ENCODE measurements at places on chromosomes 1 and 21.
A peak's percentile ranks its signal among the peaks of the same experiment; 100 is the strongest.

- no peak for DNase-seq
Observed at GRCh38 chr1:57819893-57820292, 396.0 kb upstream of the DAB1 start.

- DNase-seq, result peak; percentile 31
Observed at GRCh38 chr1:109089242-109090015, 1.1 kb upstream of the TMEM167B start.

DNA sequence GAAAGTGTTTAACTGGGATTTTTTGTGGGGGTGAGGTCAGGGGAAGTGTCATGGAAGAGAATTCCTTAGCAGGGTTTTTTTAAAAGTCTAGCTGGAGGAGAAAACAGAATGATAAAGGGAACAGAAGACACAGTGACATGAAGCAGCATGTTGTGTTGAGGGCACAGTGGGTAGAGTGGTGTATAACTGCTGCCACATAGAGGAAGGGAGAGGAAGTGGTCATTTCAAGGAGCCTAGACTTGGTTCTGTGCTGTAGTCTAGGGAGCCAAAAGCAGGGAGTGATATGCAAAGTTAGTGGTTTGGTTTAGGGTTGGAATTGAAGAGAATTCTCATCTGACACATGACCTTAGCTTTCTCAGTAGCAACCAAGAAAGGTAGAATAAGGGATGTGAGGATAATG is 10.2 kb downstream of the EEIG2 start:
- DNase-seq, result no peak

GRCh38 chr1:28159243-28159642 is 17.2 kb downstream of the PTAFR start:
- DNase-seq, result no peak

- DNase-seq, result peak; percentile 40
Observed at GRCh38 chr1:169115891-169116585, 9.5 kb downstream of the ATP1B1 start.

DNA sequence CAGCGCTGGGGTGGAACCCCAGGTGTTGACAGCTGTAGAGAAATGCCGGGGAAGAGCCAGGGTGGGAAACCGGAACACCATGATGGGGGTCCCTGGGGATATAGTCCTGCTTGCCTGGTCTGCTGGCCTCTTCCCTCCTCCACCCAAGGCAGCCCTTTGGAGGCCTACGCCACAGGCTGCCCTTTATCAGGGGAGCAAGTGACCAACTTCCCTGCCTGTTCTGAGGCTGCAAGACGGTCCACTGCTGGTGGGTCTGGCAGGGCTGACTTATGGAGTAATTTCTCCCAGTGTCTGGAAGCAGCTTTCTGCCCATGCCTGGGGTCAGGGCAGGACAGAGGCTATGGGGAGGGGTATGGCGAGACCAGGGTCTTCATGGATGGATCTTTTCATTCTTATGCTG is 50.8 kb upstream of the EDN2 start:
- no peak for DNase-seq

DNA sequence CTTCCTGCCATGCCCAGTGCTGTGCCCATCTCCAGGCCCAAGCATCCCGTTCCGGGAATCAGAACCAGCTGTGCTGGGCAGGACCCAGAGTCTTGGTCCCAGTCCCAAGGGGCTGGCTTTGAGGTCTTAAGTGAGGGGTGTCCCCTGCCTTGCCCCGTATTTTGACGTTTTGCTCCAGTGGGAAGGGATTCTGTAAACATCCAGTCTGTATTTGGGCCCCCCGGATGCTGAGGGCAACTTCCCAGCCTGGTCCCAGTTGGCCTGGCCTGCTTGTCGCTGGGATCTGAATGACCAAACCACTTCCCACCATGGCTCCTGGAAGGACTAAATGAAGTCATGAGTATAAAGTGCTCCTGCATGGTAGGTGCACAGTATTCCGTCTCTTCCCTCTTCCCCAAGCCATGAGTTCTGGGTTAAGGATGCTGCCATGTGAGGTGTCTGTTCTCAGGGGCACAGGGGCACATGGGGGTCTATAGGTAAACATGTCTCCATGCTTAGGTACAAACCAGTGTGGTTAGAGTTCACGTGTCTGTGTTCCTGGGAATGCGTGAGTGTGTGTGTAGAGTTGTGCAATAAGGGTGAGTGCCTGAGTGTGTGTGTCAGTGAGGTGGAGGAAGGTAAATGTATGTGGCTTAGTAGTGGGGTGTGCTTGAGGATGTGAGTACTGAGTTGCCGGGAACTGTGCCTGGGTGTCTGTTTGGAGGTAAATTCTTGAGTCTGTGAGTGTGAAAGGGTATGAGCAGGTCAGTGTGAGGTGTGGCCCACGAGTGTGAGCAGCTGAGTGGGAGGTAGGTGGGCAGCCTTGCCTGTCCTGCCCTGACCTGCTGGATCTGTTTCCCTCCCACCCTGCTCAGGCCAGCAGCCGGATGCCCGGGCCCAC is 1.5 kb downstream of the B4GALT2 start:
- DNase-seq, result no peak

DNA sequence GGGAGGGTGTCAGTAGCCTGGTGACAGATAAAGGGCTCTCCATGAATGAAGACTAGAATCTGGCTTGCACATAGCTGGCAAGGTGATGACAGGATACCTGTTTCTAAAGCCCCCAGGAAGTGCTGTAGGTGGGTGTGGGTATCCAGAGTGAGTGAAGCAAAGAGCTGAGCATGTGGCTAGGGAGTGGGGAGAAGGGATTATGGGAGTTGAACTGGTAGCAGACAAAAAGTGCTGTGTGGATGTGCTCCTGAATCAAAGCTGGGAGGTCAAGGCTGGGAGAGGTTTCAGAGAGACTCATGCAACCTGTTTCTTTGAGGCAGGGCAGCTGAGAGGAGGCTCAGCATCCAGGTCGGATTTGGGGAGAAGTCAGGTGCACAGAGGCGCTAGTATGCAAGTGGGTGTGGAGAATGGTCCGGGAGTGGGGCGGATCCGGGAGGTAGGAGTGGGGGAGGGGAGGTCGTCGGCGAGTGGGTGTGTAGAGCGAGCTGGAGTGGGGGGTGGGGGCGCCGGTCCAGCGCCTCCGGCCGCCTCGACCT is 600 bp downstream of the ASTN1 start:
- DNase-seq, result no peak

DNA sequence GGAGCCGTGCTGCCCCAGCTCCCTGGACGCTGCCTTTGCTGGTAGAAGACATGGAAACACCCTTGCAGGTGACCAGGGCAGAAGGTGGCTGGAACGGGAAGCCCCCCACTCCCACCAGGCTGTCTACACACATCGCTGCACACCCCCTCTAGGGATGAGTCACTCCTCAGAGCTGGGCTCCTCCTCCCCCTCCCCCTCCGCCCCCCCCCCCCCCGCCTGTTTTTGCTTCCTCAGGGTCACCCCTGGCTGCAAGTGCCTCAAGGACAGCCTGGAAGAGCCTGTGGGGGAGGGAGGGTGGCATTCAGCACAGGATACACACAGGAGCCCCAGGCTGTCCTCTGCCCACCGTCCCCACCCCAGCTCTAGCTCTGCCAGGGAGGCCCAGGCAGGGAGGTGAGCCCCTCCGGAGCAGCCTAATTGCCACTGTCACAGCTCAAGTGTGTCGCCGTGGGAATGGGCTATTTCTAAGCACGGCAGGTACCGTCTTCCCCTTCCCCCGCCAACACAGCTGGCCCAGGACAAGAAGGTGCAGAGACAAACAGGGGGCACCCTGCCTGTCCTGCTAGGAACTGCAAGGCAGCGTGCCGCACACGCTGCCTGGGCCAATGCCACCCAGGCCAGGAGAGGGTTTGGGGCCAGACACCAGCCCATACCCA is 2.5 kb downstream of the FNDC10 start:
- peak; percentile 32 for DNase-seq

- no peak for DNase-seq
Observed at GRCh38 chr21:34817821-34818661, 149.2 kb downstream of the CLIC6 start.

DNA sequence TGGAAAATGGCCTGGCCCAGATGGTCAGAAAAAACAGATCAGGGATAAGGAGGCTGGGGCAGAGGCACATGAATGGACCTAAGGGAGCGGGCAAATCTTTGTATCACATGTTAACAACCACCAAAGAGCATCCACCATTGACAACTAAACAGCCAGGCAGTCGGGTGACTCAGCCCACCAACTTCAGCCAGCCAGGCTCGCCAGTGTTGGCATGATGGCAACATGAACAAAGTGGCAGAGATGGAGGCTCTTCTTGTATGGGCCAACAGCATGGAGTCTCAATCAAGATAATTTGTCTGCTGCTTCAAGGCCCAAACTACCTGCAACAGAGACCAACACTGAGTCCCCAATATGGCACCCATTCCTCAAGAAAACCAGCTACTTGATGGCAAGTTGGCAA is 16.5 kb upstream of the KIAA1614 start:
- DNase-seq, result no peak

DNA sequence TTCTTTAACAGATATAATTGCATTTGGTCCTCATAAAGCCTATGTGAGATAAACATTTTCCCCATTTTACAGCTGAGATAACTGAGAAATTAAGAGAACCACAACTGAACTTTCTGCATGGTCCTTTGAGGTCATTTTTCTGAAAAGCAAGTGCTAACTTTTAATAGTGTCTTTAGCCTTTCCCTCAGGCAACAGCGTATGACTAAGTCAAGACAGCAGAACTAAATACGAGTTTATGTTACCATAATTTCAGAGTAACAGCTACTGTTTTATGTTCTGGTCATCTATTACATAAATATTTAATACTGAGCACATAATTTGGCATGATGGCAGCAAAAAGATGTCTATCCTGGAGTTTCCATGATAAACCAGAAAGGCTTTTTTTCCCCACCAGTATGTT is 95.6 kb downstream of the OLFML2B start:
- no peak for DNase-seq

- no peak for DNase-seq
Observed at GRCh38 chr1:55318116-55318817, 103.1 kb upstream of the USP24 start.

GRCh38 chr1:8021676-8022266 is 4.3 kb downstream of the ERRFI1 start:
- DNase-seq, result no peak

DNA sequence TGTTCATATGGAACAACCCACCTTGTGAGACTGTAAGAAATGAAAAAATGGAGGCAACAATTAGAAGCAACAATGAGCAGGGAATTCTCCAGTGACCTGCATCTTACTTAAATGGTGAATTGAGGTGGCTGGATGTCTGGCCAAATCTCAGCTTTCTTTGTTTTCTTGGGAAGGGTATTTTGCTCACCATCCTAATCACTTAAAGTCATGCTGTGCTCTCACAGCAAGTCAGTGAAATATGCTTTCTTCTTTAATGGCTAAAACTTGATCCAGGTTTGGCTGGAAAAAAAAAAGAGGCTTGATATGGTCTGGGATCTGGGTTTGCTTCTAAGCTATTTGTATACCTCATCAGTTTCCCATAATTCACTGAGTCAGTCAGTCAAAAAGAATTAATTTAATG is 124.8 kb downstream of the ESRRG start:
- DNase-seq, result no peak

DNA sequence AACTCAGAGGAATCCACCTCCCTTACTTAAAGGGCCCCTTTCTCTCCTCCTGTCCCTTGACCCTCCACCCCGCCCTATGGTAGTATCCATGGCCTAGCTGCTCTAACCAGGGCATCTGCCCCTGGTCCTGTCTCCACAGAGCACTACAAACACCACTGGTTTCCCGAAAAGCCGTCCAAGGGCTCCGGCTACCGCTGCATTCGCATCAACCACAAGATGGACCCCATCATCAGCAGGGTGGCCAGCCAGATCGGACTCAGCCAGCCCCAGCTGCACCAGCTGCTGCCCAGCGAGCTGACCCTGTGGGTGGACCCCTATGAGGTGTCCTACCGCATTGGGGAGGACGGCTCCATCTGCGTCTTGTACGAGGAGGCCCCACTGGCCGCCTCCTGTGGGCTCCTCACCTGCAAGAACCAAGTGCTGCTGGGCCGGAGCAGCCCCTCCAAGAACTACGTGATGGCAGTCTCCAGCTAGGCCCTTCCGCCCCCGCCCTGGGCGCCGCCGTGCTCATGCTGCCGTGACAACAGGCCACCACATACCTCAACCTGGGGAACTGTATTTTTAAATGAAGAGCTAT is 1.7 kb downstream of the BTG2 start:
- peak; percentile 39 for DNase-seq

DNA sequence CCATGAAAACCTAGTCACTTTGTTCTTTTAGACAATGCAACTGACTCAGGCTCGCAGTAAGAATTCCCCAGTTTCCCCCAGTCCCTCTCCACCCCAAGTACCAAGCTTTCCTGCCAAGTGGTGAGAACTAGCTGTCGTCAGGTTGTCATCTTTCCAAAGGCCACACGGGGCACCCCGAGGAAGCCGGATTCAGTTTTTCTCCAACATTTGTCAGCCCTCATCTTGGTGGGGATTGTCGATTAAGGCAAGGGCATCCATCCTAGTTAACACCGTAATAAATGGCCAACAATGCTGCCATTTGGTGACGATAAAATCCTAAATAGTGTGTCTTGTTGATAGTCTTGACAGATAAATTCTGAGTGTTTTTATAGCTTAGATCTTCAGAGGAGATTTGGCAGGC is 55.9 kb upstream of the PROX1 start:
- no peak for DNase-seq

- peak; percentile 87 for DNase-seq
Observed at GRCh38 chr1:154955039-154955717, 721 bp downstream of the PBXIP1 start.

DNA sequence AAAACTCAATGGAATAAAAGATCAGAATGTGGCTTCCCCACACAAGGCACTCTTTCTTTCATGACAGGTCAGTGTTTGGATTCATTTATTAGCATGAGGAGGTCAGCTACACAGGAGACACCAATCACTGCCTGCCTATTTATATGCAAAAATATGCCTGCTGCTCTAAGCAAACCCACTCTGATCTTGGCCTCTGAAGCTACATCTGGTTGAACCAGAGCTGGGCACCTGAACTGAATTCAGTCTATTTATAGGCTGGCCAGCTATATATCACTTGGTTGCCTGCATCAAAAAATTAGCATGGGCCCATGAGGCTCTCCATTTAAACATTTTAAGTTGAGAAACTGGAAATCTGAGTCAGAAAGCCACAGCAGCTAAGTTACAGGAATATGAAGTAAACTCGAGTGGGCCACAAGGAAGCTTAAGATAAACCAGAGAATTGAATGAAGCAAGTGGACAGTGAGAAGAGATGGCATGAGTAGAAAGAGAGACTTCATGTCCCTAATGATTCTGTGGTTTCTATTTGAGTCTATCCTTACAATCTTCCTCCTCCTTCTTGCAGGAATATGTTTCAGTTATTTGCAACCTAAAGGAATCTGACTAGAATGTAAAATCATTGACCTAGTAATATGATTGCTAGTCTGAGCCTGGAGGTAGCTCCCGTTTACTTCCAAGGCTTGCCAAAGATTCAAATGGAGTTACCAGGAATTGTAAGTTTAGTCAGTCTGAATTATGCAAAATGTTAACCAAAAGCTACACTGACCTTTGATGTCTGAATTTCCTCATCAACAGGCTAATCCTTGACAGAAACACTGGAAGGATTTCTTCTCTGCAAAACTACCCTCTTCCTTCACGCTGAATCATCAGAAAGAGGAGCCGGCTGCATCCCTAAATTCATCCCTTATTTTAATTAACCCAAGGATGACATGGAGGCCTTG is 17.7 kb downstream of the DDAH1 start:
- DNase-seq, result no peak
